ENCODE measurements at places on chromosomes 1 and 21.

- no peak for DNase-seq
Observed at GRCh38 chr1:27592931-27593677, 10.8 kb downstream of the AHDC1 start.

DNA sequence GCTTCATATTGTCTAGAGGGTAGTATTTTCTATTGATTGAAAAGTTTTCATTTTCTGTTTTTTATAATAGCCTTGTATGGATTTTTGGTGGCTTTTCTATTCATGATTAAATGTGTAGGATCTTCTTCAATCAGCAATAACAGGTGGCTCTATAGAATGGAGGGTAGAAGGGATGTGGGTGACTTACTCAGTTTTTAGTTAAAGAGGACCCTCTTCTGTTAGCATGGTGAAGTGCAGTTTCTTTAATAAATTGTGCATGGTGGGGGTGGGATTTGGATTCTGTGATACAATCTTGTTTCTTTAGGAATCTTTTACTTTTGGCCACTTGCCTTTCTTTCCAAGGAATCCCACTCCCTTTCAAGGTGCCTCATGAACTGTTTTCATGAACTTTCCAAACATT lies 64.7 kb downstream of the SLC35A3 start:
- peak; percentile 6 for DNase-seq

DNA sequence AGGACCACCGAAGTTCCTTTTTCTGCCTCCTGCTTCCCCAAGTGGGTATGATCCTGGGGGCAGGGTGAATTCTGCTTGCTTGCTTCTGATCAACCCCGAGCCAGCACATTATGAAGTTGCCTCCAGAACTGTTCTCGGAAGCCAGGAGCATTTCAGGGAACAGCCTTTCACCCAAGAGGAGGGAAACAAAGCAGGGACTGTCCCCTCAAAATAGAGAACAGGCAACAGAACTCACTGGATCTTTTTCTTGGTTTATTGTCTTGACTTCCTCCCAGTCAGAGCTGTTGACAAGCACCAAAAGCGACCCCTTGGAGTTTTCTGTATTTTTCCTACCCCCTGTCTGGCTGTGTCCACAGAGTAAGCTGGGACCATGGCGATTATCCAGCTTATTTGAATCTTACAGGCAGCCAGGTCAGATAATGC lies 258.3 kb upstream of the SGIP1 start:
- DNase-seq, result no peak

DNA sequence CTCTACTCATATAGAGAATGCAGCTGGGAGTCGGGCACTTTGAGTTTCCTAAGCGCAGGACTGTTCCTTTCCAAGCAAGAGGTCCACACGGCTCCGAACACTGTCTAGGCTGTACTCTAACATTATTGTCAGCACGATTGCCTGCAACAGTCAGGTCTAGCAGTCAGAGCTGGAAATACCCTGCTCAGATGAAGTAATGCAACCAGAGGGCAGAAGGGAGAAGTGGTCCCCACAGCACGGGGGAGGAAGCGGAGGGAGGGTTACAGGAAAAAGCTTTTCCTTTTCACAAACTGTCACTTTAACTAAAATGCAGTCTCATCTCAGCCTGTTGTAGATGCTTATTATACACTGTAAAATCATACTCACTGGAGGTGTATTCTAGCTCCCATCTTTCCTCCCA lies 98.9 kb upstream of the SLC44A3 start:
- DNase-seq, result no peak

DNA sequence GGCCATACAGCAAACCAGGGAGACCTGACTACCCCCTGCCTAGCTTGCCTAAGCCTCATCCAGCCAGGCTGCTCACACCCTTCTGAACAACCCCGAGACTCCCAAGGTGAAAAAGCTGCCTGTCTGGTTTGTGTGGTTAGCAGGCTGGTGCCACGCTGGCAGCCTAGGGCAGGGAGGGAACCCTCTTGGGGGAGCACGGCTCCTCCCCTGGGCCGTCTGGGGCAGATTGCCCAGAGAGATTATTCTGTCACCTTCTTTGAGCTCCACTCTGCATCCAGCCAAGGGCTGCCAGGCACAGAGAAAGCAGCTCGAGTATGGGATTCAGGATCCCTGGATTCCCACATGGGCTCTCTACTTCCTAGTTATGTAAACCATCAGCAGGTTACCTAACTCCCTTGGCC lies 27.5 kb upstream of the TCEA3 start:
- no peak for DNase-seq

DNA sequence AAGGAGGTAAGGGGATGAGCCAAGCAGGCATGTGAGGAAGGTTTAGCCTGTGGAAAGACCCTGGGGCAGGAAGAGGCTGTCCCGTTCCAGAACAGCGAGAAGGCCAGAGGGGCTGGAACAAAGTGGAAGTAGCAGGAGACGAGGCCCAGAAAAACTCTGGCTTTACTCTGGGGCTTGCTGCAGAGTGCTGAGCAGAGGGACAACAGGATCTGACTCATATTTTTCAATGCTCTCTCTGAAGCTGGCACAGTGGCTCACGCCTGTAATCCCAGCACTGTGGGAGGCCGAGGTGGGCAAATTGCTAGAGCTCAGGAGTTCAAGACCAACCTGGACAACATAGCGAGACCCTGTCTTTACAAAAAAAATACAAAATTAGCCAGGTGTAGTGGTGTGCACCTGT lies 52.4 kb upstream of the PAX7 start:
- DNase-seq, result no peak

DNA sequence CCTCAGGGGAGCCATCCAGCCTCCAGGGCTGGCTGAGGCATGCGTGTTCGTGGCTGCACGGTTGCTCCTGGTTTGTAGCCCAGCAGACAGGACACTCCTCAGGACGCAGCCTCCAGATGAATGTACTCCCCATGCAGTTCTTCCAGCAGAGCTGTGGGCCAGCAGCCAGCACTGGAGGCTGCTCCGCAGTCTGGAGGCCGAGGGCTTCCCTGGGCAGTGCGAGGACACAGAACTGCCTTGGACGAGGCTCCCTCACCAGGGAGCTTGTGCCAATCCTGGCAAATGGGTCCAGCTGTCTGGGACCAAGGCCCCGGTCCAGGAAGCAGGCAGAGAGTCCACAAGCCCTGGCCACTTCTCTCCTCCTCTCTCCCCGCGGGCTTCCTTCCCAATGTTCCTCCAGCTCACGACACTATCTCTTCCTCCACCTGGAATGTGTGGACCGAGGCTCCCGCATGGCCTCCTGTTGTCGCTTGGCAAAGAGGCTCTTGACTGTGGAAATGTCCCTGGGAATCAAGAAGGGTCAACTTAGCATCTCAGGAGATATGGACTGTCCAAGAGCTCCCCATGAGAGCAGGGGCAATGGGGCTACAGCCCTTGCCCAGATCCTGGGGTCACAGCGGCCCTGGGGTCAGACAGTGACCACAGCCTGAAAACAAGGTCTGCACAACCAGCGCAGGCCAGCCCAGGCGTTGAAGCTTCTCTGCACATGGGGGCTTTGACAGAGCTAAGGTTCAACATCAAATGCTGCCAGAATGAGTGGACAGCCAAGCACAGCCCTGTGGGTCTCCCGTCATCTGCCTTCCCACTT lies 5.3 kb downstream of the EDN2 start:
- DNase-seq, result no peak

- DNase-seq, result no peak
Observed at GRCh38 chr1:198656500-198656932, 17.7 kb downstream of the PTPRC start.

GRCh38 chr1:3018051-3018471 lies 3.2 kb upstream of the ACTRT2 start:
- DNase-seq, result no peak

GRCh38 chr1:244970744-244971551 lies 106.6 kb upstream of the HNRNPU start:
- DNase-seq, result peak; percentile 79

- no peak for DNase-seq
Observed at GRCh38 chr1:162561616-162562469, at the start of gene UAP1. Gene UAP1 (plus strand): TSS chr1:162561722. CDS start chr1:162566069, 4,347 bp downstream.

DNA sequence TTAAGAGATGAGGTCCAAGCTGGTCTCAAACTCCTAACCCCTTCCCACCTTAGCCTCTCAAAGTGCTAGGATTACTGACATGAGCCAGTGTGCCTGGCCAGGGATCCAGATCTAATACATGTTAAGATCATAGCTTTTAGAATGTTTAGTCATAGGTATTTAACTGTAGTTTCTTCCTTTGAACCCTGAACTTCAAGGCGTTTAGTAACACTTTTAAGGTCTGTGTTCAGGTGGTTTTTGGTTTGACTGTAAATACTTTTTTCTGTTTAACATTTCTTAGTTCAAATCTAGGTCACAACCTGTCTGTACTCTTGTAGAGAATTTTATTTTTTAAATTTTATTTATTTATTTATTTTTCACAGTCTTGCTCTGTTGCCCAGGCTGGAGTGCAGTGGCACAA lies 28.1 kb downstream of the RAP1A start:
- DNase-seq, result no peak

DNA sequence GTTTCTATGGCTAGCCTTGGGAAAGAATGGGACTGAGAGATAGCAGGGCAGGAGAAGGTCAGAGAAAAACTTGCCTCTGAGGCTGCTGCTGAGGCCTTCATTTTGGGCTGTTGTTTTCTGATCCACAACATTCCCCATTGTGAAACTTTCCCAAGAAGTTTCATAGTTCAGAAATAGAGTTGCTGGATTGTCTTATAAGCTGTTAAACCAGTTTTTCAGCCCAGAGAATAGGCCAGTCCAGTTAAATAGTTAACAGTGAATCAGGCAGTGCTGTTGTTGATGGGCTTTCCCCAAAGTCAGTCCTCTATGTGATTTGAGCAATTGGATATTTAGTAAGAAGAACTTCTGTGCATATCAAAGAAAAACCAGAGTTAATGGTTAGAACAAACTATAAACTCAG lies 77.0 kb downstream of the C21orf91 start:
- DNase-seq, result no peak

GRCh38 chr1:177944016-177944949 lies 25.6 kb downstream of the SEC16B start:
- DNase-seq, result no peak

GRCh38 chr1:15324869-15325335 lies 77.9 kb downstream of the FHAD1 start:
- no peak for DNase-seq

DNA sequence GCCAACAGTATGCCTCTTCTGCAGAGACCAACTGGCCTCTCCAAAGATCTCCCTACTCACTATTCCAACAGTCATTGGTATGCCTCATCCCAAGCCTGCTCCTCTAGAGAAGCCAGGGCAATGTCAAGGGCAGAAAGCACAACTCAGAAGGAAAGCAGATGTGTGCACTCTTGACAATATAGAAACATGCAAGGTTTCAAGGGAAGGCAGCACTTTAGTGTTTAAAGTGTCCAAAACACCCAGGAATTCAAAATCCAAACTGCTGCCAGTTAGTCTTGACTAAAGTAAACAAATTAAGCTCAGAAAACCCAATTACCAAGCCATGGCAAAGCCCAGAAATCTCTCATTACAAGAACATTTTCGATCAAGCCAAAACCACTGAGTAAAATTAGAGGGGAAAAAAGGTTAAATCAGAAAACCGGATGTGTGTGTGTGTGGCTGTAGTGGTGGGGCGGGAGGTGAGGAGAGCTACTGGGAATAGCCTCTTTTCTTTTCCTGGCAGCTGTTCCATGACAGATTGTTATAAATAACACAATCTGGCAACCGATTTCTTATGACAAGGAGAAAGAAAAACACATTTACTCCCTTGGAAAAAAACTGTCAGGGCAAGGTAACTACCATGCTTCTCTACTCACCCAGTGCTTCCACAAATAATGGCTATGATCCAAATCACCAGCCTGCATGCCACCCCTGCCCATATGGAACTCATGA lies 39.2 kb downstream of the EIF2B3 start:
- peak; percentile 99 for DNase-seq

DNA sequence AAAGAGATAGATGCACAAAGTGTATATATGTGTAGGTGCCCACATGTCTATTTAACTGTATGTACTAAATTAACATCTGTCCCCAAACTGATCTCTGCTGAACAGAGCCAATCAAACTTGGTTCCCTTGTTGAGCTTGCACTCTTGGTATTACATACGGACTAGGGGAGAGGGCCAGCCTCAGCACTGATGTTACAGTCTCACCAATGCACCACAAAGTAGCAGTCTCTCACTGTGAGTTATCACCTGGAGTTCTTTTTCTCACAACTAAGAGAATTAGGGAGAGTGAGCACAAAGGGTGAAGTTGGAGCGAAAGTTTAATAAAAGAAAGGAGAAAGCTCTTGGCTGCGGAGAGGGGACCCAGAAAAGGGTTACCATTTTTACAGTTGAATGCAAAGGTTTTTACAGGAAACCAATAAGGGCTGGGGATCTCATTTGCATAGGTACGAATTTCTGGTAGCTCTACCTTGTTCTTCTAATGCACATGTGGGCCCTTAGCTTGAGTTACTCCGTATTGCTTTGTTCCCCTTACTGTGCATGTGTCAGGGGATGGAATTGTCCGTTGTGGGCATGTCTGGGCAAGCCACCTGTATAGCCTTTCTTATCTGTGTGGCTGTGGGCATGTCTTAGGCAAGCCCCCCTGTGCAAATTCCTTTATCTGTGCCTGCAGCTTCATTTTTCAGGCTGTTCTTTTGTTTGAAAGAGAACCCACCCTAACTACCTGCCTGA lies 13.3 kb upstream of the CHI3L2 start:
- no peak for DNase-seq

GRCh38 chr1:202681736-202682420 lies 28.4 kb downstream of the SYT2 start:
- DNase-seq, result no peak

DNA sequence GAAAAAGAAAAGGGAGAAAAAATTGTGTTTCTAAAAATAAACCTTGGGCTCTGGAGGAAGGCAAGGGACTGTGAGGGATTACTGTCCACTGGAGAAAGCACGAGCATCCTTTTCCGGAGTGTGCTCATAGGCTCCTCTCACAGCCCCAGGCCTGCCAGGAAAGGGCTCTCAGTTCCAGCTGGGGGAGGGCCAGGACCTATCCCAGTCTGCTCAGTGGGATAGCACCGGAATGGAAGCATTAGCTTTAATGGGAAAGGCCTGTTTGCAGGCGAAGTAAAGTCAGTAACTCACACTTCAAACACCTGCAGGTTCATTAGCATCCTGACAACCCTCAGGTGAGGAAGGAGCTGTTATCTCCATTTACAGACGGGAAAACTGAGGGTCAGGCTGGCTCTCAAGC lies 113.9 kb upstream of the USP24 start:
- DNase-seq, result no peak

- DNase-seq, result no peak
Observed at GRCh38 chr1:226593541-226593940, 45.0 kb downstream of the STUM start.

GRCh38 chr1:203593723-203594122 lies 32.9 kb upstream of the ATP2B4 start:
- no peak for DNase-seq

- peak; percentile 99 for DNase-seq
Observed at GRCh38 chr1:39103328-39104157, 77.4 kb downstream of the NDUFS5 start.

GRCh38 chr1:99004254-99004860 lies 304 bp downstream of the PLPPR5 start:
- no peak for DNase-seq

DNA sequence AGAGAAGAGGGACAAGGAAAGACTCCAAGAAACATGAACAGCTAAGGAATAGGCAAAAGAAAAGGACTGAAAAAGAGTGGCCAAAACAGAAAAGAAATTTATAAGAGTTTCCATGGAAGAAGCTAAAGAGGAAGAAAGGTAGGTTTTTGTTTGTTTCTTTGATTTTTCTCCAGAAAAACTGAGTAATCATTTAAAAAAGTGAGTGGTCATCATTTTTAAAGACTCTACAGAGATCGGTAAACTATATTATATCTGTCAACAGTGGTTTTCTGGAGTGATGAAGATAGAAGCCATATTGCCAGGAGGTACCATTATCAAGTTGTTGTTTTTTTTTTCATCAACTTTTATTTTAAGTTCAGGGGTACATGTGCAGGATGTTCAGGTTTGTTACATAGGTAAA lies 202.4 kb downstream of the DNAH14 start:
- no peak for DNase-seq

Measured in DMS 273 treated with DMSO at 0.1 percent for 48 hours (cell line).